Left cardiac atrium (tissue), 4 donors: ENCODE measurements at places on chromosomes 2 and 18. TPM values are rescaled to one million over a fixed set of nuclear protein-coding genes. Genes with fewer than 3 reads are reported as not detected.

- DNase-seq, result no peak
Measured at GRCh38 chr2:178111743-178112142, 494 bp upstream of the RBM45 start.

DNA sequence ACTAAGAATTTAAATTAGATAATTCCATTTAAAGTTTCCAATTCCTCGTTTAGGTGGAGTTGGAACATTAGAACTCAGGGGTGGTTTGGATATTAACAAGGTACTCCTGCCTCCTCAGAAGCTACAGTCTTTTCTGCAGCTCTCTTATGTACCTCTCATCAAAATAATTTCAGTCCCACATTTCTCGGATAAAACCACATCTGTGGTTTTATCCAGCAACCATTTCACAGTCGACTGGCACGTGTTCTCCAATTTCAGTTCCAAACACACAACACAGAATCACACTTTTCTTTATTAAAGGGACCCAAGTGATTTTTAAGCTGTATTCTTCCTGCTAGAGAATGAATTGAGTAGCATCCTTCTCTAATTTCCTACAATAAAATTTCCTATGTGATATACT, 22.7 kb upstream of the NFU1 start:
- no peak for DNase-seq

DNA sequence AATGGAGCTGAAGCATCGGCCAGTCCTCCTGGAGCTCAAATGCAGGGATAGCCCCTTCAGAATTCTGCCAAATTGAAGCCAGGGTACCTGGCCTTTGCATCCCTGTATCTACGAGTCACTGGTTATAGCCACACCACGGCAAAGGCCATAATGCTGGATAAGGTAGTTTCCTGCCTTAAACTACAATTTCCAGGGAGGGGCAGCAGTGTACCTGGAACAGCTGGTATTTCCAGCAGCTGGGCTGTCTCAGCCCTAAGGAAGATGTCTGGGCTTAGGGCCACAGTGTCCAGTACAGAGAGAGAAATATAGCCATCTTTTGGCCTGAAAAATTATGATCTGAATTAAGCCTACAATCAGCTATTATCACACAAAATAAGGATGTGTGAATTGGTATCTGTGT, 180.3 kb downstream of the GCA start:
- DNase-seq, result no peak

DNA sequence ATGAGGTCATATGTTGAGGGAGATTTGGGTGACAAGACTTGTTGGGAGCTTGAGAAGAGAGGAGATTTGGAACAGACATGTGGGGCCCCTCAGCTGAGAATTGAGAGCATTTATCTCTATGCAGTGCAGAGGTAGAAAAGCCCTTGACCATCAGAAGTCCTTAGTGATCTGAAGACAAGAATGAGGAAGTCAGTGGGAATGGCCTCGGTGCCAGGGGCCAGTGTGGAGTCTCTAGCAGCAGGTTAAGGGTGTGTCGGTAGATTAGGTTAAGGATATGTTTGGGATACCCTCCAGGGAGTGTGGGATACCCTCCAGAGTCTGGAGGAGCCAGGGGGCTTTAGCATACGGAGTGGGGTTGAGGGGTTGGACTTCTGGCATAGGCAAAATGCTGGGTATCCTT, 41.6 kb downstream of the FBXO48 start:
- DNase-seq, result no peak

MPP4 gene
- total RNA-seq, result not detected
